HTR-8/SVneo (cell line): ENCODE measurements at places on chromosomes 3 and 15.

DNA sequence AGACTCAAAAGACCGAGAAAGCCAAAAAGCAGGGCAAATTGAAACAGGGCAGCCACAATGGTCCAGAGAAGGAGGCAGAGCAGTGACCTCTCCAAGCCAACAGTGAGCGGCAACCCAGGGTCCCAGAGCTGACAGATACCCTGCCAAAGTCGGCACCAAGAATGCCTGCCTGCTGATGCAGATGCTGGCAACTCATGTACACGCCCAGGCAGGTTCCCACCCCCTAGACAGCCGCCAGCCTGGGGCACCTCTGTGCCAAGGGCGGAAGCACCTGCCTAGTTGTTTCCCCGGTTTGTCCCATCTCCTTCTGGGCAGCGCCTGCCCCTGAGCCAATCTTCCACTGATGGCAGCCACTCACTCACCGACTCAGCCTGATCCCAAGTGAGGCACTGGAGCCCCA, 22.1 kb downstream of the KLHL25 start:
- no peak for DNase-seq

GRCh38 chr3:32459450-32459849, 43.2 kb downstream of the CMTM6 start:
- DNase-seq = no peak

GRCh38 chr15:62119874-62120273, 45.2 kb downstream of the C2CD4B start:
- no peak for DNase-seq

DNA sequence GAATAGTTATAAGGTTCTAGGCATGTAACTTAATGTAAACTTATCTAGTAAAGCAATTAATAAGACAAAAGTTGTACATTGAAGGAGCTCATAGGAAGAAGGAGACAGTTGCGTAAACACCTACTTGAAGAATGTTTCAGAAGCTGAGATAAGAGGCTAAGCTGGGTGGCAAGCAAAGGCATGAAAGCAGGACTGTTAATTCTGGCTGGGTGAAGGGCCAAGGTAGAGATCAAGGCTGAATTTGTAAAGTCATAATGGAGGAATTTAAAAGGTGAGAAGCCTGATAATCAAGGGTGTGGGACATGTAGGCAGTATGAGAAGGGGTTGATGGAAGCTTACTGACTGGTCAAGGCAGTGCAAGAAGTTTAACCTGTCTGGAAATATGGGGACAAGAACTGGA, 80.4 kb upstream of the TGFBR2 start:
- DNase-seq = no peak

DNA sequence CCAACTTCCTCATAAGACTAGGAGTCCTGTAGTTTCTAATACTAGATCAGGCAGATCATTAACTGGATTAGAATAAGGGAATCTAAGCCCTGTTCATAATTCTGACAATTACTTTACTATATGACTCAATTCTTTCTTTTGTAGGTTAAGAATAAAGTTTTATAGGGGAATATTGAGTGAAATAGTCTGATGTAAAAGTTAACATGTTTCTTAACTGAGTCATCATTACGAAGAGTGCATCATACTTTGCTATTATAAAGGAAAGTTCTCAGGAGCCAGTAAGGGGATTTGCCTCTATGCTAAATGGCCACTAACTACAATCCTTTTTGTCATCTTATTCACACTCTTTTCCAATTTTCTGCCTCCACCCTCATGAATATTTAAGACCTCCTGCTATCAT, 63.1 kb downstream of the POLQ start:
- peak; percentile 23 for DNase-seq

GRCh38 chr15:96158938-96159337, 171.6 kb upstream of the NR2F2 start:
- DNase-seq = no peak

DNA sequence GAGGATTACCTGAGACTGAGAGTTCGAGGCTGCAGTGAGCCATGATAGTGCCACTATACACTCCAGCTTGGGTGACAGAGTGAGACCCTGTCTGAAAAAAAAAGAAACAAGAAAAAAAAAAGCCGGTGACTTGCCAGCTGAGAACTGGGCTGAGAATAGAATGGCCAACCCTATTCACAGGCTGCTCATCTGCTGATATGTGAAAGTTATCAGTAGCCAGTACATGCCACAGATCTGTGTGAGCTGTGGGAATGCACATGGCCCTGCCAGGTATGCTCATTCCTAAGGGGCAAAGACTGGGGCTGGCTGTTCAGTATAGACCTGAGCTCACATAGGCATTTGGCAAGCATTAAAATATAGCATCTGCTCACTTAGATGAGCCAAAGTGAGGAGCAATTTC, 30.9 kb downstream of the IL20RB start:
- DNase-seq = no peak

DNA sequence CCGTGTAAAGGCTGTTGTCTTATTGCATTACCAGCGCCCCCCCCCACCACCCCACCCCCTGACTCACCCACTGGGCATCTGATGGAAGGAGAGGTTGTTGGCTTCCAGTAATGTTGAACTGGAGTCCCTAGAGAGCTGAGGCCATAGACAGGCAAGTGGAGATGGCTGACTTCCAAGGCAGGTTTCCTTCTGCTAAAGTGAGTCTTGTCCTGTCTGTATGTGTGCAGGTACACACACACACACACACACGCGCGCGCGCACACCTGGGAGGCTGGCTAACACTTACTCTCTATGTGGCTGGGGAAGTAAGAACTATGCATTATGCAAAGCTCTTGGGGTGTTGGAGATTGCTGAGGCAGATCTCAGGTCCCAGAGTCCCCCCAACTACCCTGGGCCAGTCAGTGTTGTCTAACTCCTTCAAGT, 1.6 kb upstream of the KY start:
- DNase-seq = no peak

GRCh38 chr3:138434875-138435772, 708 bp downstream of the ESYT3 start:
- no peak for DNase-seq

- DNase-seq = no peak
Observed at GRCh38 chr3:116056280-116056679, 389.0 kb downstream of the LSAMP start.

DNA sequence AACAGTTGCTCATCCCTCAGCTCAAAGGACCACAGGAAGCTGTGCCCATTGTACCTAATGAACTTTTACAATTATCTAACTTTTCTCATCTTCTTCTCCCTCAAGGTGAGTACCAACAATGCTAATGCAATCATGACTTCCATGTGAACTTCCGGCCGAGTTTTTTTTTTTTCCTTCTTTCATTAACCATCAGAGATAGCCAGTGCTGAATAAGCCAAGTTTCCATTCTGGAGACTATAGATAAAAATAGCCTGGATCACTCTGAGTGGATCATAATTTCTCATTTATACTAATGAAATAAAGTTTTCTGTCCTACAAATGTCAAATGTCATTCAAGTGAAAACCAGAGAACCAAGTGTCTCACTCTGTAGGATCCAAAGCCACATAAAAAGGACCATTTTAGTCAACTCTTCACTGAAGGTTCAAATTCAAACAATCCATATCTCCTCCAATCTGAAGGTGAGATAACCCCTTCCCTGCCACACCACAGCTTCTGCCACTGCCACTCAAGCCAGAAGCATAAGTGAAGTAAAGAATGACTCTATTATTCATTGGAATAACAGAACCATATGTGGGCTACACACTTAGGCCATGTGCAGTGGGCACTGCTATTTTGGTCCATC, 5.5 kb downstream of the SUMF1 start:
- no peak for DNase-seq

GRCh38 chr3:22039161-22039560, 288.2 kb upstream of the ZNF385D start:
- no peak for DNase-seq

DNA sequence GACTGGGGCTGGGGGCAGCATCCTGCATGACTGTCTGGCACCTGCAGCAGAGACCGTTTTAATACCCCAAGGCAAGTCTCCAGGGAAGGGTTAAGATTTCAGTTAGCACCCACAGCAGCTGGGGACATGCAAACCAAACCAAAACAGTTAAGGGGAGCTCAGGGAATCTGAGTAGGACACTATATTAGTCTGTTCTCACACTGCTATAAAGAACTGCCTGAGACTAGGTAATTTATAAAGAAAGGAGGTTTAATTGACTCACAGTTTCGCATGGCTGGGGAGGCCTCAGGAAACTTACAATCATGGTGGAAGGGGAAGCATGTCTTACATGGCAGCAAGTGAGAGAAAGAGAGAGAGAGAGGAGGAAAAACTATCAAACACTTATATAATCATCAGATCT, 25.3 kb downstream of the GALNT15 start:
- no peak for DNase-seq

GRCh38 chr15:40316931-40317330, 6.6 kb upstream of the INAFM2 start:
- DNase-seq = no peak

DNA sequence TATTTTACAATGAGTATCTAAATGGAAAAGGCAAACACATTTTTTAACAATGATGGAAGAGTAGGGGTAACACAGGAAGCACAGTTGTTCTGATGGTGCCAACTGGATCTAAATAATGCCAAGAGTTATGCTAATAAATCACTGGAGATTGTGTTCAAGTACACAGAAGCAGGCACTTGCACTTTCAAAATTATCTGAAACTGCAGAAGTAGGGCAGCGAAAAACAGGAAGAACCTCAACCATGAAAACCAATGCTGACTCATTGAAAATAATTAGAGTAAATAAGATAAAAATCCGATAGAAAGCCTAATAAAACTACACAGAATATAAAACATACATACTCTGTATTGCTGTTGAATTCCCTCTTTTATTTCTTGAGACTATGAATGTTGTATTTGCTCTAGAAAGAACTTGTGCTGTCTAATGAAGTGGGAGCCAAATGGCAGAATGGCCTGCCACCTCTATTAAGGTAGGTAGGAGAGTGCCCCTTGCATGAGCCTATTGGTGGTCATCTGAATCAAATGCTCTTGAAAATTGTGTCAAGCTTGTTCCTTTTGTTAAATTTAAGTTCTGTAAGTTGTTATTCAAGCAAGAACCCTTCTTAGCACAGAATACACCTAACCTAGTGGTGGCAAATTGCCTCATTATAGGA, 93.7 kb downstream of the ABI3BP start:
- DNase-seq = no peak

DNA sequence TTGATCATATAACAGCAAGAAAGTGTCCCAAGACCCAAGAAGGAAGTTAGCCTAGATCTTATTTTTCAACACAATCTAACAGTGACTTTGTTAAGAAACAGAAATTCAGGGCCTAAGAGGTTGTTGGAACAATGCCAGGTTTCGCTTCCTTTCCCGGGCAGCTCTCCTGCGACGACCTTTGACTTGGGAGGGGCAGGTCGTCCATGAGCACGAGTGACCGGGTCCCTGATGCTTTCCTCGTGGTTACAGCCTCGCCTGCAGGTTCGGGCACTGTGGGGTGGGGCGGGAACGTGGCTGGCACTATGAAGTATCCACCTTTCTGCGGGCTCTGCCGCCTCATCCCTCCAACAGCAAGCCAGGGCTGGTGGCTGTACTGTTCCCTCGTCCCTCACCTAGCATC, 90.1 kb upstream of the RGMA start:
- DNase-seq = no peak

GRCh38 chr3:100634493-100635272, 25.3 kb downstream of the ADGRG7 start:
- DNase-seq = no peak

GRCh38 chr15:38424101-38424552, 29.8 kb upstream of the FAM98B start:
- no peak for DNase-seq

DNA sequence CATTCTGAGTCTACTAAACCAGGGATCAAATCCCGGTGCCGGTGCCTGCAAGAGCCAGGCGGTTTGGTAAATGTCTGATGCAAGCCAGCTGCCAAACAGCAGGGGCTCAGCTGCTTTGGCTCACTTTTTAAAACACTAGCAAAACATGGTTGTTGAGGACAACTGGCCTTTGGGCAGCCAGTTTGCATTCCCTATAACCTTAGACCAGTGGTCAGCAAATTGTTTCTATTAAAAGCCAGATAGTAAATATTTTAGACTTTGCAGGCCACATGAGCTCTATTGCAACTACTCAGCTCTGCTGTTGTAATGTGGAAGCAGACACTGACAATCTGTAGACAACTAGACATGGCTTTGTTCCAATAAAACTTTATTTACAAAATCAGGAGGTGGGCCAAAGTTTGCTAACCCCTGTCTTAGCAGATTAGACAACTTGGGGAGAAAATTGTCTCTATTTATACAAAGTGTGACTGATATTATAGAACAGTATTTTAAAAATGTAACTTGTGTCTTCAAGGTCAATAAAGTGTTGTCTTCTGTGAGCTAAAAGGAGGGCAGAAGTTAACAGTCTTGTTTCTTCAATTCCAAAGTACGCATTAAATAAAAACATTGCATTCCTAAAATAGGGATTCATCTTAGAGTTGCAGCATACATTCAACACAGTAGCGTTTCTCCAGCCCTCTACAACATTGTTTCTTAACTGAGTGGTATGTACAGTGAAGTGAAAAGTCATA, 67.6 kb downstream of the SSUH2 start:
- no peak for DNase-seq

DNA sequence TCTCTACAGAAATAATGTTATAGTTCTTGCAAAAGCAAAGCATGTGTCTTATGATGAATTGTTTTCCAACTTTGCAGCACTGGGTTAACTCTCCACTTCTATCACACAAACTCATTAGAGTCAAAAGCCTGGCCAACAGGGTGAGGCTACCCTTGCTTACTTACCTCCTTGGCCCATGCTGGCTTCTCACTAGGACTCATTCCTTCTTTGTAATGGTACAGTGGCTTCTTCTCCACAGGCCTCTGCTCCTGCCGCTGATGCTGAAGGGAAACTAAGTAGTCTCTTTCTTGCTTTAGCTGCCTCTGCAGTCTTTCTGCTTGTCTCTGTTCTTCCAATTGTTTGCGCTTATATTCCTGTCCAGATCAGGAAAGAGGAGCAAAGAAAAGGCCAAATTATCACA, 111.5 kb upstream of the SLC2A2 start:
- DNase-seq = no peak

DNA sequence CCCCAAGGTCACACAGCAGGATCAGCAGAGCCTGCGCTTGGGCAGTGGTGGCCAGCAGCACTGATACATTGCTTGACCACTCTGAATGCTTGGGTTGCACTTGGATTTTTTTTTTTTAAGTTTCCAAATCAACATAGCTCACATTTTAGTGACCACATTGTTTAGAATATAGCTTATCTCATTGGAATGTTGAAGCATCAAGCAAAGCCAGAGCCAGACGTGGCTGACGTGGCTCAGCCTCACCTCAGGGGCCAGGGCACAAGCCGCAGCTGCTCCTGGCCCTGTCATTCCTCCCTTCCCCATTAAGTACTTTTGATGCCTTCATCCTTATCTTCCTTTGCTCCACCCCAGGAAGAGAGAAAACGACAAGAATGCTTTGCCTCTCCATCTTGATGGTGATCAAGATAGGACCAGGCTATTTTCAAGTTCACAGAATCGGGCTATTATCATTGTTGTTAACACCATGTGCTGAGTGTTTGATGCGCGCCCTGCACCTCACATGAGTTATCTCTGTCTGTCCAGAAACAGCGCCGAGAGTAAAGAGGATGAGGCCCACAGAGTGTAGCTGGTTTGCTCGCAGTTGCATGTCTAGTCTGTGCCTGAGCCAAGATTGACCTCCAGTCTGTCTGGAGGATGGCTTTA, 75.8 kb downstream of the AAGAB start:
- DNase-seq = peak; percentile 96

- no peak for DNase-seq
Observed at GRCh38 chr3:181694805-181695660, 16.7 kb upstream of the SOX2 start.
